ENCODE measurements at places on chromosomes 5 and 9.

DNA sequence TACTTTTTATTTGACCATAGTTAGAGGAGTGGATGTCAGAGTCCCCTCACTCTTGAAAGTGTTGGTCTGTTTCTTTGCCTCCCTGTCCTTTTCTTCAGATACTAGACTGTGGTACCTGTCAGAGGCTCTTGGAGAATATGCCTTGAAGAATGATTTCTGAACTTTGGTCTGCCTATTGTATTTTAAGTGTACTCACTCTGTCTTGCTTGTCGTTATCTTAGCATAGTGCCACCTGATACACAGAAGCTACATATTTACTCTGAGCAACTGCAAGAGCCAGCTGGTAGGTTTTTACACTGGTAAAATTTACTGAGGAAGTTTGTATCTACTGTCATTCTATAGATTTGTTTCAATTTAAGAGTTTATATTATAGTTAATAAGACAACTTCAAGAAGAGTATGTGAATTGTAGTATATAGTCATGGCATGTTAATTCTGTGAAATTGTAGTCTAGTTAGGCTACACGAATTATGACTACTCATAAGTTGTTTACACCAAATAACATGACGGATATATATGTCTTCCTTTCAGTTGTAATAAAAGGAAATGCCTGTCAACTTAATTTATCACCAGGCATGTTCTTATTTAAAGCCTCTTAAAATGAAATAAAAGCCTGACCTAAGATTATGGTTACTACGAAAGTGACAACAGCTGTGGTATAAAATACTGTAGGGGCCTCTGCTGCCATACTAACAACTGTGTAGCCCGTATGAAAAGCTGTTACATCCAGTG is 201.7 kb downstream of the KDM4C start:
- no peak for ATAC-seq

- no peak for ATAC-seq
These were observed 10.5 kb downstream of the HABP4 start for GRCh38 chr9:96460470-96460869.

DNA sequence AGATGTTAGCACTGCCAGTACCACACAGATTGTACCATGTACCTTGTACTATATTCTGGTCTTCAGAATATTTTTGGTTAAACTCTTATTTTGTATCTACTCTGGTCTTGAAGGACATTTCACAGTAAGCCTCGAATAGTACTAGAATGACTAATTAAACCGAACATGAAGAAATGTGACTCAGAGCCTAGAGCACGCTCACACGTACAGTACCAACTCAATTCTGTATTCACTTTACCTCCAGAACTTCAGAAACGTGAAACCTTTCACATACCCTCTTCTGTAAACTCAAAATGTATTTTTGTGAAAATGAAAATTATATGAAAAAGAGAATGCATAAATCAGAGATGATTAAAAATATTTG is 112.8 kb downstream of the MVB12B start:
- ATAC-seq: peak; percentile 99

DNA sequence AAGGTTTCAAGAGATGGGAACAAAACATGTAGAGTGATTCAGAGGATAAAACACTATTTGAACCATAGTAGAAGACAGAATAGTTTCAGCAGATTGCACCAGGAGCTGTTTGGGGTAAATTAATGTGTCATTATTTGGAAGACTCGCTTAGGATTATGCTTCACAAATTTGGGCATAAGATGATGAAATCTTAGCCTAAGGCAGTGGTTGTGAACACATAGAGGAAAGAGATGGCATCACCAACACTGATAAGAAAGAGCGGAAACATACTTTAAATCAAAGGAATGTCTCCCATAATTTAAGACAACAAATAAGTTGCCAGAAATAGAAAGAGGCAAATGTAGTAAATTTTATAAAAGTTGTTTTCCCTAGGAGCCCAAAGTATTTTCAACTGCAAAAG is 66.1 kb upstream of the TBCA start:
- ATAC-seq: no peak

DNA sequence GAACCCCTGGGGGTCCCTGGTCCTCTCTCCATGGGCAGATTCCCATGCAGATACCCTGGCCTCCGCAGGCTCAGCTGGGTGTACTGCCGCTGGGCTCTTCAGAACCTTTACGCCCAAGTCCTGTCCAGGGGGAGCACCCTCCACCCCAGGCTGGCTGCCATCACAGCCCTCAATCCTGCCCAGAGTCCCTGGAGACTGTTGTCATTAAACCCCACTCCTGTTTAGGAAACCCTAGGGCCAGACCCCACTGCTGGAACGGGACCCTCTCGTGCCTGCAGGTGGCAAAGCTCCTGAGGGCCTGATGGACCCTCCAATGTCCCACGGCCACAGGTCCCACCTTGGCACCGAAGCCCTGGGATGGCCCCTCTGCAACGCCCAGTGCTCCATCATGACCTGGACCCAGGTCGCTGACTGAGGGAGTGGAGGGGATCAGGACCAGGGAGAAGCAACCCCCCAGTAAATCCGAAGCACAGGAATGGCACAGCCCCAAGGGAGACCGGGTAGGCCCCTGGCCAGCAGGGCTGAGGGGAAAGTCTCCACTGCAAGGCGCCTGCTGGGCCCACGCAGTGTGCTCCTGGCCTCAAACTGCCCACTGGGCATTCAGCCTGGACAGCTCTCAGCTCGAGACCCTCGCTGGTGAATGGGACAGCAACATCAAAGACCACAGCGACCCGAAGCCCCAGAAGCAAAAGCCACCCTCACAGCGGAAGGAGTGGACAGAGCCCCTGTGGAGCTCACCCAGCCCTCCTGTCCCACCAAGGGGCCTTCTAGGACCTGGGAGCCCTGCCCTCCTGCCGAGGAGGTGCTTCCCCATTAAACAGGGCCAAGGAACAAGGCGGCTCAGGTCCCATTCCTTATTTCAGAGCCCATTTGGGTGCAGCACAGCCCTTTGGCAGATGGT is 8.3 kb downstream of the ZDHHC11B start:
- no peak for ATAC-seq

DNA sequence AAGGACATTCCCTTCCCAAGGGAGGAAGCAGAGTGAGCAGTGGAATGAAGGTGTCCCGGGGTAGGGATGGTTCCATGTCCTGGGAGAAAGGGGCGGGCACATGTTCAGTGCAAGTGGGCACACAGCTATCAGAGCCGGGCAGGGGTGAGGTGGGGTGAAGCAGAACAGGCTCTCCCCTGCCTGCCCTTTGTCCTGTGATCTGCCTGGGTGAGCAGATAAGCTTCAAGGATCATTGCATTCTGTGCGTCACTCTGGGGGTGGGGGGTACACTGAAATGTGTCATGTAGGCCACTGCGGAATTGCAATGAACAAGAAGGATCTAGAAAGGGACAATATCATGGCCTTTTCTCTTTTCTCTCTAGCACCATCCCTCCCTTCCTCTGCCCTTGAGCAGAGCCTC is 61.7 kb upstream of the SHB start:
- no peak for ATAC-seq

DNA sequence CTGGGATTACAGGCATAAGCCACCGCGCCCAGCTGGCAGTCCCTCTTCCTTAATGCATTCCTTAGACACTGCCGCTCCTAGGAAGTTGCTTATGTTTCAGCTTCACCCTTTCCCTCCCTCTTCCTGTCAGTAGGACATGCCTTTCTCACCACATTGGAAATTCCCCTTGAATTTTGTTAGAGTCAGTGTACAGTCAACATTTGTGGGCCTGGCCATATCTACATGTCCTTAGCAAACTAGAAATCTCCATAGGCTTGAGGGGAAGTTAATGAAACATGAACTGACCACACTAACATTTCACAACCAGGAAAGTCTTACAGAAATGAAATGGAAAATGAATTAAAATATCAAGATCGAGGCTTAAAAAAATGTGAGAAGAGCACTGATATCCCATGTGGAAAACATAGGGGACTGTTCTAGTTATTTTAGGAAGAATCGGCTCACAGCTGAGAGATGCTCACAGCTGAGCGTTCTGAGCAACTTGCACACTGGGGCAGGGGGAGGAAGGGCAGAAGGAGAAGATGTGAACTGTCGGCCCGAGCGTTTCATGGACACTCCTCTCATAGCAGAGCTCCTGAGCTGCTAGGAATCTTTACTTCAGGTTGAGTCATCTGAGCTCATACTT is 21.1 kb upstream of the LVRN start:
- ATAC-seq: no peak

DNA sequence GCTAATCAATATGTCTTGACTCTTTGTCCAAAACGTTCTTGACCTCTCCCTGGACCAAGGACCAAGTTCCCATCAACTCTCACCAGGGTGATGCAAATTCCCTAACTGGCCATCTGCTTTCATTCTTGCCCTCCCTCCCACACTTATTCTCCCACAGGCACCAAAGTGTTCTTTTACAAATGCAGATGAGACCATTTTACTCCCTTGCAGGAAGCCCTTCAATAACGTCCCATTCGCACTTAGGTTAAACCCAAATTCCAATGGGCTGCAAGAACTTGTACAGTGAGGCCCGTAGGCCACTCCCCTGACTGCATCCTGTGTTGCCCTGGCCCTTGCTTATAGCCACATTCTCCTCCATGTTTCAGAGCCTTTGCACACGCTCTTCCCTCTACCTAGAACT is 7.3 kb downstream of the ARAP3 start:
- no peak for ATAC-seq

GRCh38 chr9:125440411-125440810 is 178.8 kb downstream of the GAPVD1 start:
- no peak for ATAC-seq

- no peak for ATAC-seq
These were observed 88.0 kb upstream of the FTMT start for GRCh38 chr5:121763665-121764064.

DNA sequence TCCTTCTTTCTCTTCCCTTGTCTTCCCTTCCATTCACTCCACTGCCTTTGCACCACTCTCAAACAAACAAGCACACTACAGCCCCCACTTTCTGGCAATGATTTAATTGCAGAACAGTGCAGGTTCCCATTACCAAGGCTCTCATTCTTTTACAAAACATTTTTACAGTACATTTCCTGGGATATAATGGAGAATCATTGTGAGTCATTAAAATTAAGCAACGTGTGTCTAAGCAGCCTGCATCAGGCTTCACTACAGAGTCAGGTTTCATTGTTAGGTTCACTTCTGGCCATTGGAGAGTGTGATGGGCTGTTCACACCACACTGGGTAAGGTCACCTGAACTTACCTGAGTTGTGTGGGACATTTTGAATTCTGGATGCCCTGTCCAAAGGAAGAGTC is 303.5 kb downstream of the TRIM32 start:
- ATAC-seq: no peak

Measured in activated T-helper 17 cell treated with anti-CD3 and anti-CD28 coated beads, Interleukin-2, amount 50 U/mL, for 72 hours (primary cell).